ENCODE measurements at places on chromosomes 5 and 9. TPM values are rescaled to one million over a fixed set of nuclear protein-coding genes. Genes with fewer than 3 reads are reported as not detected.
A peak's percentile ranks its signal among the peaks of the same experiment; 100 is the strongest.

Gene SPARC
- 90.7 TPM for total RNA-seq

- no peak for DNase-seq
Measured at GRCh38 chr5:14590949-14591348, 9.4 kb downstream of the OTULINL start.

DNA sequence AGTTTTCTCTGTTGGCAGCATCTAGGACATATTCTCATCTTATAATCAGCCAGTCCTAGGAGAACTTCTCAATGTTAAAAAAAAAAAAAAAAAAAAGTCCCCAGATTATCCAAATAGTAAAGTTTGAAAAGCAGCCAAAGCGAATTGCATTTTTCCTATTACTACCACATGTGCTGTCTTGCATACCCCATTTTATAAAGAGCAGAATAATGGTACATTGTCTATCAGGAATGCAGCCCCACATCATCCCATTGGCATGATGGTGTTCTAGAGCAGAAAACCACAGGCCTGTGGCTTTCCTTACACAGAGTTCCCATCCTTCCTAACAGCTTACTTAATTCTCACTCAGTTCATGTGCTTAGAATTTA lies 381.6 kb downstream of the TMEM38B start:
- no peak for DNase-seq

GRCh38 chr5:125012727-125013451 lies 266.4 kb upstream of the ZNF608 start:
- peak; percentile 63 for DNase-seq

GRCh38 chr5:10913841-10914240 lies 152.8 kb upstream of the DAP start:
- no peak for DNase-seq

DNA sequence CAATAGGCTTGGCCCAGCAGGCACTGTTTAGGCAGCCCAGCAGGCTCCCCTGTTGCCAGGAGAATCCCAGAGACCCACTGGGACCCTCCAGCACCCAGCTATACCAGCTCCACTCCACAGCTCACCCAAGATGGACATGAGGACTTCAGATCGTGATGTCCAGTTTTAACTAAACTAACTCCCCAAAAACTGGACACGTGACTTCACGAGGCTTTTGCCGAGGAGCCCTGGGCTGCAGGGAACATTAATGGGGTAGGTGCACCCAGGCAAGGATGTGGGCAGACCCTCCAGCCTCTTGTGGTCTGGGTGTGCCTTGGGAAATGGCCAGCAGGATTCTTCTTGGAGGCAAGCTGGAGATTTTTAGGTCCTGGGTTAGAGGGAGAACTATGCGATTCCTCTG lies 8.9 kb upstream of the NKD2 start:
- no peak for DNase-seq

- peak; percentile 52 for DNase-seq
Measured at GRCh38 chr9:122904466-122904822, 715 bp downstream of the RC3H2 start.

All from left lobe of liver (tissue), 2 donors.